ENCODE measurements at places on chromosomes 2 and 18.
A peak's percentile ranks its signal among the peaks of the same experiment; 100 is the strongest.

- no peak for DNase-seq
These were observed 20.4 kb upstream of the MTERF4 start for GRCh38 chr2:241122376-241123002.

- no peak for DNase-seq
These were observed 148.8 kb downstream of the VAPA start for GRCh38 chr18:10062302-10063300.

- no peak for DNase-seq
These were observed 24.2 kb downstream of the GPC1 start for GRCh38 chr2:240459401-240460252.

GRCh38 chr2:65834062-65834461 lies 401.7 kb upstream of the SPRED2 start:
- no peak for DNase-seq

DNA sequence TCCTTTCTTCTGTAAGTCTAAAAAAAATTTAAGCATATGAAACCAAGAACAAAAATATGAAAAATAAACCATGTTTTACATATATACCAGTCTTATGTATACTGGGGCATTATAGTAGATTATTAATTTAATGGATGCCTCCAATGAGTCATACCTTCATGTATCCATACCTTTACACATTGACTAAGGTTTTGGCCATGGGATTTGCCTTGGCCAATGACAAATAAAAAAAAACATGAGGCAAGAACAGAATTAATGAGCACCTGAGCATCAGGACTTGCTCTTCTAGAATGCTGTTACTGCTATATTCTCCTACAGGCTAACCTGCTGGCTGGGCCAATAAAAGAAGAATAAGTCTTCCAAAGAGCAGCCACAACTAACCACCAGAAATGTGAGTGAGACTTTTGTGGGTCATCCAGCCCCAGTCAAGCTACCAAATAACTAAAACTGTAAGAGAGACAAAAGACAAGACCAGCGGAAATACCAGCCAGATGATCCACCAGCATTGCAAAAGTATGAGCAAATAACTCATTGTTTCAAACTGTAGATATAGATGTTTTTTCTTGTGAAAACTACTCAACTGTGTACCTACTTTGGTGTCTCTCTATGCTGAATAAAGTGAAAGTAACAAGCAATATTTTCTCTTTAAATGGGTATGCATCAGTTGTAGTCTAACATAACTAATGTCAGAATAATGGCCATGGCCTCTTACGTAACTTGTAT lies 749.6 kb upstream of the VRK2 start:
- no peak for DNase-seq

DNA sequence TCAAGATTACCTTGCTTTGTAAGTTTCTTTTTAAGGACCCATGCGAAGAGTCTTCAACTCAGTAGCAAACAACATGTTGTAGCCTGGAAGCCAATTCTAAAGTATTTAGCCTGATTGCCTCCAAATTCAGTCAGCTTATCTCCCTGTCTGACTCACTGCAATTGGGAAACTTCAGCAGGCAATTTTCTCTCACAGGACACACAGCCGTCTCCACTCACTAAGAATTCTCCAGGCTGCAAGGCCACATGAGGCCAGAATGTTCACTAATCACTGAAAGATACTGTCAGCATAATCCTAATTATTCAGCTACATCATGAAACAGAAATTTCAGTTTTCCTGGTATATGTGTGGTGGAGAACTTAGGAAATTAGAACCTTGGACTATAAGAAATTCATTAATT lies 78.1 kb upstream of the PDE1A start:
- DNase-seq: no peak

DNA sequence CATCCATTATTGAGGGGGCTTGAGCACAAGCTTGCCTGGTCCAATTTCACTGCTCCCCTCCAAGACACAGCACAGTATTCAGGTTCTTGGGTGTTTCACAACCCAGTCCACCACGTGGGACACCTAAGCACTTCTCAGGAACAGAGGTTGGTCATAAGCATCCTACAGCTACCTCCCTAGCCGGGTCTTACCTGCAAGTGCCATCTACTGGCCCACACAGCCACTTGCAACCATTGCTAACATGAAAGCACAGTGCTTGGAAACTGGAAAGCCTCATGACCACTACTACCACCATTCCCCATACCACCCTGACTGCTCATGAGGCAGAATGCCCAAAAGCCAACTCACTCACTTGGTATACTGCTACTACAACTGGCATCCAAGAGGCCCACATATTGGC lies 105.7 kb upstream of the RPRM start:
- DNase-seq: no peak

DNA sequence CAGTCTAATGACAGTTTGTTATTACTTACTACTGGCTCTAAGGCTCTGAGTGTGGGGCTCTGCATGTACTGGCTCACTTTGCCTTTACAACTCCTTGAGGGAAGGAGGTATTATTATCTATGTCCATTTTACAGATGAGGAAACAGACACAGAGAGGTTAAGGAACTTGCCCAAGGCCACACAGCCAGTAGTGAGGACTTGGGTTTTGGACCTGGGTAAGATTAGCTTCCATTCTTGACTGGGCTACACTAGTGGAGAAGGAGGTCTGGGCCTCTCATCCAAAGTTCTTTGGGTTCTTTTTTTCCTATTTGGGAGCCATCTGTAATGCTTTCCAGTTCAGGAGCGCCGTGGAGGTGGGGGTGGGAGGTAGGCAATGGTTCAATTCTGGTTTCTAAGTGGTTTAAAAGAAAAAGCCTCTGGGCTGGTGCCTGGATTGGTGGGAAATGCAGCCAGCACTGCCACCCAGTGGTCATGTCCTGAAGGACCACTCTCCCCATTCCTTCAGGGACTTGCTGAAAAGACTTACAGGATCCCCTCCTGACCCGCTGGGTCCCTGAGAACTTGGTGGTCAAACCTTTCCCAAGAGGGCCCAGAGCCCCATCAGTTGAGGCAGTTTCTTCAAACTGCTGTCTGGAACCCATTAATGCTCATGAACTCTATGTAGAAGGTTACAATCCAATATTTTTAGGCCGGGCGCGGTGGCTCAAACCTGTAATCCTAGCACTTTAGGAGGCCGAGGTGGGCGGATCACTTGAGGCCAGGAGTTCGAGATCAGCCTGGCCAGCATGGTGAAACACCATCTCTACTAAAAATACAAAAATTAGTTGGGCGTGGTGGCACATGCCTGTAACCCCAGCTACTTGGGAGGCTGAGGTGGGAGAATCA lies 38.6 kb upstream of the NOTO start:
- peak; percentile 69 for DNase-seq

GRCh38 chr2:10932345-10933151 lies 20.8 kb downstream of the KCNF1 start:
- DNase-seq: no peak

DNA sequence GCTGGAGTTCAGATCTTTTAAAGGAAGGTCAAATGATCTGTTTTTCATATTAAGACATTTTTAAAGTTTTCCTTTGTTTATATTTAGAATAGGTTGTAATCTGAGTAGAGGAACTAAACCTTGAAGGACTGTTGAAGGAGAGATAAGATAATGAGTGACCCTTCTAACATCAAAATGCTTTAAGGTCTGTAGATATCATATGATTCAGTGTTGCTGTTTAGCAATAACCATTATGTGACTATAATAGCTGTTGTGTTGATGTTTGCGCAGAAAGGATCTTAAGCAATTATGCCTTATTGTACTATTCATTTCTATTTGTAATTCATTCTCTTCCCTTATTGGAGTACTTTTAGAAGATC lies 60.0 kb downstream of the SLC16A14 start:
- no peak for DNase-seq

- DNase-seq: no peak
These were observed 118.6 kb upstream of the SIX2 start for GRCh38 chr2:45127891-45128290.

- no peak for DNase-seq
These were observed 22.5 kb downstream of the ALS2 start for GRCh38 chr2:201758234-201758633.

GRCh38 chr2:173673640-173674039 lies 291.5 kb downstream of the SP3 start:
- peak; percentile 94 for DNase-seq

GRCh38 chr2:72118951-72119350 lies 28.7 kb downstream of the CYP26B1 start:
- DNase-seq: no peak

DNA sequence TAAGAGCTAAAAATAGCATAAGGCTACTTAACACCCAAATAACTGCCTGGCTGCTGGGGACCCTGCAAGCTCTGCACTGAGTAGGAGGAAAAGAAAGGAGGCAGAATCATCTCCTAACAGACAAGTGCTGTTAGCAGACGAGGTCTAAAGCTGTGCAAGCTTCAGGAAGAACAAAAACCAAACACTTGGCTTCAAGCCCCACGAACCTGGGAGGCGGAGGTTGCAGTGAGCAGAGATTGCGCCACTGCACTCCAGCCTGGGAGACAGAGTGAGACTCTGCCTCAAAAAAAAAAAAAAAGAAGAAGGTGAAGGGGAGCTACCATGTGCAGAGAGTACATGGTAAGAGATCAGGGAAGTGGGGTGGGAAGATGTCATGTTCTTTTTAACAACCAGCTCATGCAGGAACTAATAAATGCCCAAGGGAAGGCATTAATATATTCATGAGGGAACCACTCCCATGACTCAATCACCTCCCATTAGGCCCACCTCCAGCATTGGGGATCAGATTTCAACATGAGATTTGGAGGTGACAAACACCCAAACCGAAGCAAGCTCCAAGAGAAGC lies 28.8 kb upstream of the INO80C start:
- DNase-seq: no peak

- DNase-seq: no peak
These were observed 64.6 kb downstream of the MBD2 start for GRCh38 chr18:54159906-54160305.

DNA sequence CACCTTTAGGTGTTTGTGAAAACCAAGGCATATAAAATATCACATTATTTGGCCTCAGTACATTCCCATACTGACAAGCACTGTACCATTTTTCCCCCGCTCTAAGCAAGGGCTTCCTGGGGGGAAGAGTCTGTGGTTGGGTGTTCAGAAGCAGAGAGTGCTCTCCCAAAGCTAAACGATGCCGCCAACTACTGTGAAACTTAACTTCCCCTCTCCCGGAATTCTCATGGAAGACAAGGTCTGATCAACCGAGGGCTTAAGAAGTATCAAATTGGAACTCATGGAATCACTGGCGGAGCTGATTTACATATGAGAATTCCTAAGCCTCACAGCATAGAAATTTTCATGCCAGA lies 433 bp upstream of the MFF start:
- no peak for DNase-seq

- no peak for DNase-seq
These were observed 1535.7 kb downstream of the LRP1B start for GRCh38 chr2:140595107-140595506.

GRCh38 chr2:129181963-129182362 lies 797.5 kb upstream of the RAB6C start:
- DNase-seq: no peak

GRCh38 chr2:46963210-46963609 lies 47.6 kb upstream of the MCFD2 start:
- no peak for DNase-seq

GRCh38 chr18:55419132-55419946 lies 168.7 kb downstream of the TCF4 start:
- DNase-seq: no peak

GRCh38 chr2:108119492-108119891 lies 120.3 kb upstream of the SULT1C3 start:
- no peak for DNase-seq

DNA sequence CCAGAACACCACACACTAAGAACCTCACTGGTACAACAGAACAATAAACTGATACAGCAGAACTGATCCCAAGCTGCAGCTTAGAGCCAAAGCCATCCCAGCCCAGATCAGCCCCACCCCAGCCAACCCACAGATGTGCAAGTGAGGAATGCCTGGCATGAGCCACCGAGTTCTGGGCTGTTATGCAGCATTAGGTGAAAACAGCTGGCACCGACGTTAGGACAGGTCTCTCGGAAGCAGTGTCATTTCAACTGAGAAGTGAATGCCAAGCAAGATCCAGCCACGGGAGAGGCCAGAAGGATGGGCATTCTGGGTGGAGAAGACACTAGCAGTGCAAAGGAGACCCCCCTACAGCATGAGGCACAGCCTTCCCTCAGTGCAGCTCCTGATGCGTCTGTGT lies 38.9 kb downstream of the ADCY3 start:
- no peak for DNase-seq

GRCh38 chr2:120587279-120587996 lies 148.2 kb upstream of the GLI2 start:
- no peak for DNase-seq

DNA sequence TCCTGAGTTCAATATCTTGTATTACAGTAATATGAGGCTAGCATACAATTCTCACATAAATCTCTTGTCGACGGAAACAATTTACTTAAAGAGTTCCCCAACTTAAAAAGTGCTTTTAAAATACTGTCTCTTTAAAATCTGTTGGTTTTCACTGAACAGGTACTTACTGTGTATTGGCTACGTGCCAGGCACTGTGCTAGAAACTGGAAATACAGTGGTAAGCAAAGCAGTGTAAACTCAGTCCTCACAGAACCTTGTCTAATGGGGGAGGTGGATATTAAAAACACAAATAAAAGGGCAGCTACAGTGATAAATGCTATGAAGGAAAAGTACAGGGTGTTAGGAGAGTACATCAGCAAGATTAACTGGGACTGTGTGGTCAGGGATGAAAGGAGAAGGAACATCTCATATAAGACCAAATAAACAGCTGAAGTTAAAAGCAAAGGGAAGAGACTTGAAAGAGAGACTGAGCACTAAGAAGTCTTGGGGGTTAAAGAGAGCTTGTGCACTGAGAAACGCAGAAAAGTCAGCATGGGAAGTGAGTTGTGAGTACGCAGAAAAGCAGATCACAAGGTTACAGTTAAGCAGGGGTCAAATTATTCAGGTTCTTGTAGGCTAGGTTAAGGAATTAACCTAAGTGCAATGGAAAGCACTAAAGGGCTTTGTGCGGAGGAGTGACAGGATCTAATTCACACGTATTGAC lies 52.5 kb downstream of the USP40 start:
- no peak for DNase-seq

- no peak for DNase-seq
These were observed 3.7 kb upstream of the FAM136A start for GRCh38 chr2:70305531-70305930.

DNA sequence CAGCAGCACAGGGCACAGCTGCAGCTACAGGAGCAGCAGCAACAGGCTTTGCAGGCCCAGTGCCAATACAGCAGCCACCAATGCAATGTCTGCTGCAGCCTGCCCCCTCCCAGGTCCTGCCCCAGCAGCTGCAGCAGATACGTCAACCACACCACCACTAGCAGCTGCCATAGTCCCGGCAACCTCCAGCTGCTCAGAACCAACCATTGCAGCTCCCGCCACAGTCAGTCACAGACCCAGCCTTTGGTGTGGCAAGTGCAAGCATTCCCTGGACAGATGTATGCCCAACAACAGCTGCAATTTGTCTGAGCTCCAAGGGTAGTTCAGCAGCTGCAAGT lies 53.3 kb upstream of the TUBA3E start:
- DNase-seq: no peak
